ENCODE measurements at places on chromosomes 16 and 17.
A peak's percentile ranks its signal among the peaks of the same experiment; 100 is the strongest.

GRCh38 chr17:47009759-47010594, 30.9 kb upstream of the RPRML start:
- no peak for DNase-seq

- DNase-seq: no peak
Observed at GRCh38 chr16:8916541-8917225, 34.5 kb downstream of the LITAFD start.

- DNase-seq: peak; percentile 42
Observed at GRCh38 chr17:74742153-74742515, 5.1 kb downstream of the RAB37 start.

DNA sequence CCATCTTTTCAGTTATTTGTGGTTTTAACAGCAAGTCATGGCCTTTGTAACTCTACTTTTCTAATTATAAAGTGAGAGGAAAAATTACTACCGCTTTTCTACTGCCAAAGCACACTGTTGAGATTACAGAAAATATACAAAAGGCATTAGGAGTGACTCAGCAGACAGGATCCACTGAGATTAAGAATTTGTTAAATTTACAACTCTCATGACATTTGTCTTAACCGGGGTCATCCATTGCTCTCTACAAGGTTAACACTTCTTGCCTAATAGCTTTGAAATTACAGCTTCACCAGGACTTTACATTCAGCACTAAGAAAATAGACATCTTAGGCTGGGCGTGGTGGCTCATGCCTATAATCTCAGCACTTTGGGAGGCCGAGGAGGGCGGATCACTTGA, 93.4 kb downstream of the SSH2 start:
- no peak for DNase-seq

DNA sequence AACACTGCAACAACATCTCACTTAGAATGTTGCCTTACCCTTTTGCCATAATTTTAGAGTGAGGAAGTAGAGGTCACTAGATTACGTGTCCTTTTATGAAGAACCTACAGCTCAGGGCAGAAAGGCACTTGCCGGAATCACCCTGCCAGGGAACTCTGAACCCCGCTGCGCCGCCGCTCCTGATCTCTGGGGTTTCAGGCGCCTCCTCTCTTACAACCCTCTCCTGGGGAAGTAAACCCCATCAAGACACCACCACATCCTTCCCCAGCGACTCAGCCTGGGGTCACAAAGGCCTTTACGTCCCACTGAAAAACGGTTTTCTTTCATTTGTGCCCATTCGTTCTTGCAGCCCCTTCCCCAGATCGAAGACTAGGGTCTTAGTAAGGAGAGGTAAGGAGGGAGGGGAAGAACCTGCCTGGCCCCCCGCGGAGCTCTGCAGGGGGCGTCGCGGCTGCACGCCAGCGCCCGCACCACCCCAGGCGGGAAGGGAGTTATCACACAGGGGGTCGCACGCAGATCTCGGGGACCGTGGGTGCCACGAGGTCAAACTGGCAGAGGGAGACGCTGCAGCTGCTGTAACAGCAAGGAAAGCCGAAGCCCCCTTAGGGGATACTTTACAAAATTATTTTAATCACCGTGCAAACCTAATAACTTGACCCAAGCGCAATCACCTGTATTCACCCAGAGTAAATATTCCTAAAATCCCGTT, 1.0 kb upstream of the HLF start:
- no peak for DNase-seq

DNA sequence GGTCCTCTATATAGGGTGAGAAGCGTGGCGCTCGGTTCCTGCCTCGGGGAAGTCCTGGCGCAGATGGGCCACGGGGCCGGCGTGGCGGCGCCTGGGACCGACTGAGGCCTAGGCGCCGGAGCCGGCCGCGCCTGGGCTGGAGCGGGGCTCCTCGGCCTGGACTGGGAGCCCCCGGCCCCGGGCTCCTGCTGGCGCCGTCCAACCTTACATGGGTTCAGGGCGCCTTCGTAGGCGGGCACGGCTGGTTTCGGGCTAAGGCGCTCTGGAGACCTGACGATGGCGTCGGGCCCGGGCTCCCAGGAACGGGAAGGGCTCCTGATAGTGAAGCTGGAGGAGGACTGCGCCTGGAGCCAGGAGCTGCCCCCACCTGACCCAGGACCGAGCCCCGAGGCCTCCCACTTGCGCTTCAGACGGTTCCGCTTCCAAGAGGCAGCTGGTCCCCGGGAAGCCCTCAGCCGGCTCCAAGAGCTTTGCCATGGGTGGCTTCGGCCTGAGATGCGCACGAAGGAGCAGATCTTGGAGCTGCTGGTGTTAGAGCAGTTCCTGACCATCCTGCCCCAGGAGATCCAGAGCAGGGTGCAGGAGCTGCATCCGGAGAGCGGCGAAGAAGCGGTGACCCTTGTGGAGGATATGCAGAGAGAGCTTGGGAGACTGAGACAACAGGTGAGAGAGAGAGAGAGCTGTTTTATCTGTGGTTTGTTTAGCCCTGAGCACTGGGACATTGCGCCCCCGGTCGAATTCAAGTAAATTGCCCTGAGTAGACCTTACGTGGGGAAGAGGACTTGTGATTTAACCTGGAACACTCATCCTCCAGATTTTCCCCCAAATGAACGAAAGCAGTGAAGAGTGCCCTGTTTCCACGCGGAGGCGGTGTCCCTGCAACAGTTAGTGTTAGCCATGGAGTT, 504 bp downstream of the ZNF263 start:
- no peak for DNase-seq

- DNase-seq: no peak
Observed at GRCh38 chr17:47332287-47332686, 8.5 kb downstream of the EFCAB13 start.

- DNase-seq: no peak
Observed at GRCh38 chr16:79723583-79724168, 123.1 kb upstream of the MAF start.

DNA sequence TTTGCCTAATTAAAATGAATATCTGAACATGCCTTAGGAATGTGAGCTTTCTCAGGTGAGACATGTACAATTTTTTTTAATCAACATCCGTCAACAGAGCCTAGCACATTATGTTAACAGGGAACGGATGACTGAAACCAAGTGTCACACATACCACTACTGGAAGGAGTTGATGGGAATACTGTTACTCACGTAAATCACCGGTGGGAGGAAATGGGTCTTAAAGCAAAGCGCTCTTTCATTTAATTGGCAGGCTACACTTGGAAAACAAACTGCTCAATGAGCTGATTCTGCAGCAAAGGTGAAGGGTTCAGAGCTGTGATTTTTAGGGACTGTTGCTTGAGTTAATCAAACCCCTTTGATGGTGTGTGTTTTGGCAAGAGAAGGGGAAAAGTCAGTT, 4.8 kb downstream of the CPPED1 start:
- no peak for DNase-seq

- no peak for DNase-seq
Observed at GRCh38 chr17:75511610-75512575, 3.4 kb downstream of the CASKIN2 start.

DNA sequence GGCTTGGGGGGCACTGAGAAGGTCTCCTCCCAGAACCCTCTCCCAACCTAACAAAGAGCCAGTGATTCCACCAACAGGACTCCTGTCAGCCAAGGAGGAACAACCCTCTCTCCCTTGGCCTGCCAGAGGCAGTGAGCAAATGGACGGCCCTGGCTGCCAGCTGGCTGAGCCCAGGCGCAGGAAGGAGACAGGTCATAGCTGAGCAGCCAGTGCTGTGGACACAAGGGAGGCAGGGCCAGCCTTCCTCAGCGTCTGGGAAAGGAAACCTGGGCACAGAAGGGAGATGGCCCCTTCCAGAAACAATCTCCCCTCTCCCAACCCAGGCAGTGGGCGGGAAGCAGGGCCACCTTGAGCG, 2.1 kb downstream of the MPO start:
- no peak for DNase-seq

DNA sequence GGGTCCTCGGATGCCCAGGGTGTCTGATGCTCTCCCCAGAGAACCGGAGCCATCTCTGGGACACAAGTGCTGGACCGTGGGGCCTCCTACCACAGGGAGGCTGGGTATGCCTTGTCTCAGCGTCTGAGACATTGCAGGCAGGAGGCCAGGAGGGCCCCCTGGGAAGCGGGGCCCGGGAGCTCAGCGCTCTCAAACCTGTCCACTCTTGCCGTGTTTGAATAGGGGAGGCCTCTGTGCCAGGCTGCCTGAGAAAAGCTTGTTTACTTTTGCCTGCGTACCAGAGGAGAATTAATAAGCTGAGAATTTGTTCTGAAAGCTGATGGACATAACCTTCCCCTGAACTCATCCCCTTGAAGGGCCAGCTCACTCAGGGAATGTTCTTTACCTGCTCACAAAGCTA, 163.8 kb downstream of the NTN1 start:
- no peak for DNase-seq

DNA sequence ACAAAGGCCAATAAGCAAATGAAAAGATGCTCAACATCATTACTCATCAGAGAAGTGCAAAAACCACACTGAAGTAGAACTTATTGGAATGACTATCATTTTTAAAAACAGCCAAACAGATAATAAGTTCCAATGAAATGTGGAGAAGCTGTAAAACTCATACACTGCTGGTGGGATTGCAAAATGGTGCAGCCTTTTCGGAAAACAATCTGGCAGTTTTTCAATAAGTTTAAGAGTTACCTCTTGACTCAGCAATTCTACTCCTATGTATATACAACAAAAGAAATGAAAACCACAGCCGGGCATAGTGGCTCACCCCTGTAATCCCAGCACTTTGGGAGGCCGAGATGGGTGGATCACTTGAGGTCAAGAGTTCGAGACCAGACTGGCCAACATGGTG, 49.3 kb downstream of the AKAP10 start:
- DNase-seq: no peak

DNA sequence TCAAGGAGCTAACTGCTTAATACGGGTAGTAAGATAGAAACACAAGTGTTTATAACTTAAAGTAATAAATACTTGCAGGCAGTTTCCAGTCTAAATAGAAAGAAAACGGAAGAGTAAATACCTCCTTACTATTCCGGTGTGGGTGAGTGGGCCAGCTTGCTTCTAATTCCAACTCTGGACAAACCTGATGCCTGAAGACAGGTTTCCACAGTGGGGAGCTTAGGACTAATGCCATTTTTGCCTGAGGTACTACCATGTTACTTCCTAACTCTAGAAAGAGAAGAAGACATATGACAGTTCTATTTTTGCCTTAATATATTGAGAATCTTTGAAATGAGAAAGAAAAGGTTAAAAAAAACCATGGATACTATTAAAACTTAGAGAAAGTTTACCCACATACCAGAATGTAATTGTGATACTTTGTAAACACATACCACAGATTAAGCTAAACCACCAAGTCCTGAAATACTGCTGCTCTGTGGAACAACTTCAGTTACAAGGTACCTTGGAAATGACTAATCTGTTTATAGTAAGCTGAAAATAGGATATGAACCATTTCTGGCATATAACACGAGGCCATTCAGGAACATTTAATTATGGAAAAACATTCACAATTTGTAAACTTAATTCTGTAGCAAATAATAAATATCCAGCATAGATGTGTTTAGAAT, 70.2 kb downstream of the ZZEF1 start:
- DNase-seq: no peak

- no peak for DNase-seq
Observed at GRCh38 chr17:81926451-81927151, 934 bp downstream of the MAFG start.

DNA sequence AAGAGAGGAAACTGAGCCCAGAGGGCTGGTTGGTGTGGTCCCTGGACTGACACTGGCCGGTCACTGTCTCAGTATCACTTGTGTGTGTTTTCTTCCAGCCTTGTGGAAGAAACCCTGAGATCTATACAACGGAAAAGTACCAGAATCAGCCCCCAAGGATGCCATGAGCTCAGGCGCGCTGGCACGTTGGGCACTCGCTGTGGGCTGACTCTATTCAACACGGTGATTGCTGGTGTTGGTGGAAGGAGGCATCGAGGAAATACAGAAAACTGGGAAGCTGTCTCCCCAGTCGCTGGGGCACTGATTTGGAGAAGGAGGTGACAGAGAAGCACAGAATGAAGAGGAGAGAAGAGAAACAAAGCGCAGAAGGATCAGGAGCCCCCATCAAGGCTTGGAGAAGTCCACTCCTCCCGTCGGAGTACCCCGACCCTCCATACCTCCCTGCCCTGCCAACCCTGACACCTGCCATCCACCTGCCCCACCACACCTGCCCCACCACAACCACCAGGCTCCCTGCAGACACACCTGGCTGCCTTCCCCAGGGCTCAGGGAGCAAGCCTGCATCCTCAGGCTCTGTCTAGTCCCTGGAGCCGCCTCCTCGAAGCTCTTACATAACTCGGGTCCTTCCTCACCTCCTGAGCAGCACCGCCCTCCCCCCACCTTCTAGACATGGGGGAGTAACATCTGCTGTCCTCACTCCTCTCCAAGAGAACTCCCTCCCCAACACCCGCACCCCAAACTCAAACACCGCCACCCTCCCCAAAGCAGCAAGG, 66.5 kb downstream of the RBFOX3 start:
- no peak for DNase-seq

DNA sequence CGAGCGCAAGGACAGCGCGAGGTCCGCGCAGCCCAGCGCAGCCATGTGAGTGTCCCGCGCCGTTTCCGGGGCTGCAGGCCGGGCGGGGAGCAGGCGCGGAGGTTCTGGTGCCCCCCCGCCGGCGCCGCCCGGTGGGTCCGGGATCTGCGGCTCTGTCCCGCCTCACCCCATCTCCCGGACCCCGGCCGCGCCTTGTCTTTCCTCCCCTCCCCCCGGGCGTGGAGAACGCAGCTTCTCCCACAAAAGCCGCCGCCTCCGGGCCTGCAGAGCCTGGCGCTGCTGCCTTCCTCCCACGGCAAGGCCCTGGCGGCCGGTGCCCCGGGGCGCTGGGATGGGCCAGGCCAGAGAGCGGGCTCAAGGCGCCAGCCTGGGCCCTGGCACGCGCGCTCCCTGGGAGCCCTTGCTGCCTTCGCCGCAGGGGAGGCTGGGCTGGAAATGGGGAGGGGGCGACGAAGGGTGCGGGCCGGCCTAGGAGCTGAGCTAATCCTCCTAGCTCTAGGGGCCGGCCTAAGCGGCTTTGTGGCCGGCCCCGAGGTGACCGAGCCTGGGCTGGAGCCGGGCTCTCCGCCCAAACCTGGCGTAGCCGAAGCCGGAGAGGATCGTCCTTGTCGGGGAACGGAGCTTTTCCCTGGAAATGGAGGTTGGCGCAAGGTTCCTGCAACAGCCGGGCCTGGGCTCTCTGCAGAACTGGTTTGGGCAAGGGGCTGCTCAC, 397 bp downstream of the RIPOR1 start:
- no peak for DNase-seq
